Kidney tubule cell (primary cell): ENCODE measurements at places on chromosomes 11 and 22.

GRCh38 chr22:48662476-48663135 lies 1165.1 kb downstream of the BRD1 start:
- no peak for DNase-seq

DNA sequence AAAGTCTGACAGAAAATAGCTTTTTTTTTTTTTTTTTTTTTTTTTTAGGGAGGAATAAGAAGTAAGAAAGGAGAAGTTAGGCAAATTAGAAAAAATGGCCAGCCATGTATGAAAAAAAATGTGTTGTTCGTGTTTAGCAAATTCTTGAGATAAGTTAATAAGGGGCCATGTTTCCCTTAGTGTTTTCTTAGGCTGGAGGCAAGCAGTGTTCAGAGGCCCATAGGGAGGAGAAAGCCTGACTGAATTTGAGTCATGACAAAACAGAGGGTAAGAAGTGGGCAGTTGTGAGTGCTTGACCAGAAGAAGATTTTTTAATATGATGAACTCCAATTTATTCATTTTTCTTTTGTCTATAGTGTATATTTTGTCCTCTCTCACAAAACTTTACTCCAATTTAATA lies 766.4 kb downstream of the FAM181B start:
- no peak for DNase-seq

- DNase-seq = no peak
These were observed 7.9 kb downstream of the C2CD3 start for GRCh38 chr11:74162681-74163467.

DNA sequence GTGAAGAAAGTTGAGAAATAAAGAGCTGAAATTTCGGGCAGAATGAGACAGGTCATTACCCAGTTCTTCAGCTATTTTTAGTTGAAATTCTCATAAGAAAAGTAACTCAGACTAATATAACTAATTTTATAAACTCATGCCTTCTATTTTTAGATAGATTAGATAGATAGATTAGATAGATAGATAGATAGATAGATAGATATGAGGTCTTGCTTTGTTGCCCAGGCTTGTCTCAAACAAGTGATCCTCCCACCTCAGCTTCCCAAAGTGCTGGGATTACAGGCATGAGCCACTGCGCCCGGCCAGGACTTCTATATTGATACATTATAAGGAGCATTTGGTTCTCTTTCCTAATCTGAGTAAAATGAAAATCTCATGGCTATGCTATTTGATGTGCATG lies 26.9 kb upstream of the OR8G1 start:
- no peak for DNase-seq

- DNase-seq = no peak
These were observed 84.7 kb downstream of the DGCR2 start for GRCh38 chr22:19037282-19038163.

GRCh38 chr11:1139441-1140083 lies 18.2 kb upstream of the MUC5AC start:
- DNase-seq = no peak

- DNase-seq = no peak
These were observed 27.2 kb upstream of the A4GALT start for GRCh38 chr22:42747701-42748513.

DNA sequence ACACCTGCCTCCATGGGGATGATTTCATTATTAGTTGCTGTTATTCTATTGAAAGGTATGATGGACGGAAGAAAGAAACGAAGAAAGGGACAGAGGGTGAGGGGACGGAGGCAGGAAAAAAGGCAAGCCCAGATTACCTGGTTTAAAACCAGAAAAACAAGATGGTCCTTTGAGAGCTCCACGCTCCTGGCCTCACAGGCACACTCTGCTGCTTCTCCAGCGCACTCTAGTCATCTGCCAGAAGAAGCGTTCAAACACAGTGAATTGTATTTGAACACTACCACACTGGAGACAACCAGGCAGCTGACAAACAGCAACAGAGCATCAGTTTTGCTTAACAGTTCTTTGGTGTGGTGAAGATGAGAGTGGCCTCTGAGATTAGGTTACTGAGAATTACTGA lies 216.9 kb downstream of the CADM1 start:
- no peak for DNase-seq

DNA sequence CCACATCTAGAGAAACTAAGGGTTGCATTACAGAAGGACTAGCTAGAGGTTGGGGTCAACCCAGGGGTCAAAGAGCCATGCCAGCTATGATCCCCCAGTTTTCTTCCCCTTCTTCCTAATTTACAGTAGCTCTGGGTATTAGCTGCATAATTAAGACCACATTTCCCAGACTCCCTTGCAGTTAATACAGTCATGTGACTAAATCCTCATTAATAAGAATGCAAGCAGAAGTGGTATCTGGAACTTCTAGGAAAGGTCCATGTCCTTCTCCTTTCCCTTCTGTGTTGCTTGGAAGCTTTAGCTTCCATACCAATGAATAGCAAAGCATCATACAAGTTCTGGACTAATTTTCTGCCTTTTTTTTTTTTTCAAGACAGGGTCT lies 19.1 kb upstream of the LMO2 start:
- no peak for DNase-seq

GRCh38 chr22:23035557-23036277 lies 34.6 kb upstream of the GNAZ start:
- DNase-seq = no peak

DNA sequence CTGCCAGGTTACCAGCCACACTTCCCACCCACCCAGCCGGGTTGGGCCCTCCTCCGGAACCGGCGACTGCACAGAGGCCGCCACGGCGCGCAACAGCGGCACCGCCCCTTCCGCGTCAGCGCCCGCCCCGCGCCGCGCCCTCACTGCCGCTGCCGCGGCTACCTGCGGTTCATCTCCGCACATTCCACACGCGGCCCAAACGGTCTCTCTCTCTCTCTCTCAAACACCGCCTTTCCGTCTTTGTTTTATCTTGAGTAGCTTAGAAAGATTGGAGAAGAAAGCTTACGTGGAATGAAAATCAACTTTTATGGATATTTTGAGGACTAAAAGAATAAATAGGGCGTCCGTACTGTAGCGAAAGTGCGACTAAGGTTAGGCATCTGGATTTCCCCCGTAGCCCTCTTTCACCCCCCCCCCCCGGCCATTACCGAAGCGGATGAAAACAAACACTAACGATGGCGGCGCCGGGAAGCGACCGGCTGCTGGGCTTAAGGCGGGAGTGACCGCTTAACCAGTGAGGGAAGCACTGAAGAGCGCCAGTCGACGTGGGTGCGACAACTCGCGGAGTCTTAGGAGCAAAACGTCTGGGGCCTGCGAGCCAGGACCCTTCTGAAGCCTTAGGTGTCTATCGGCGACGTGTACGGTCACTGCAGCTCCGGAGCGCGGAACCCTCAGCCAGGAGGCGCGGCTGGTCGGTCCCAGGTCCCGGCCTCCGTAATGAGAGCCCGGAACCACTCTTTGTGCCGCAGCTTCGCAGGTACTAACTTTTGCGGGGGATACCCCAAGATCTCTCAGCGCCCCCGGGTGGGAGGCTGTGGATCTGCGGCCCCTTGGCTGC lies at the start of the genes ATG13 and HARBI1:
ATG13 (plus strand) TSS at position 420 of the 838 bp plus-strand sequence. CDS start 26,739 bp downstream, outside the sequence.
HARBI1 (minus strand) TSS at position 94 of the 838 bp plus-strand sequence. CDS start 990 bp downstream, outside the sequence.
- DNase-seq = peak; percentile 93

GRCh38 chr11:102459393-102459792 lies 6.8 kb upstream of the TMEM123 start:
- no peak for DNase-seq

GRCh38 chr11:97888641-97889040 lies 1132.1 kb upstream of the CNTN5 start:
- no peak for DNase-seq

DNA sequence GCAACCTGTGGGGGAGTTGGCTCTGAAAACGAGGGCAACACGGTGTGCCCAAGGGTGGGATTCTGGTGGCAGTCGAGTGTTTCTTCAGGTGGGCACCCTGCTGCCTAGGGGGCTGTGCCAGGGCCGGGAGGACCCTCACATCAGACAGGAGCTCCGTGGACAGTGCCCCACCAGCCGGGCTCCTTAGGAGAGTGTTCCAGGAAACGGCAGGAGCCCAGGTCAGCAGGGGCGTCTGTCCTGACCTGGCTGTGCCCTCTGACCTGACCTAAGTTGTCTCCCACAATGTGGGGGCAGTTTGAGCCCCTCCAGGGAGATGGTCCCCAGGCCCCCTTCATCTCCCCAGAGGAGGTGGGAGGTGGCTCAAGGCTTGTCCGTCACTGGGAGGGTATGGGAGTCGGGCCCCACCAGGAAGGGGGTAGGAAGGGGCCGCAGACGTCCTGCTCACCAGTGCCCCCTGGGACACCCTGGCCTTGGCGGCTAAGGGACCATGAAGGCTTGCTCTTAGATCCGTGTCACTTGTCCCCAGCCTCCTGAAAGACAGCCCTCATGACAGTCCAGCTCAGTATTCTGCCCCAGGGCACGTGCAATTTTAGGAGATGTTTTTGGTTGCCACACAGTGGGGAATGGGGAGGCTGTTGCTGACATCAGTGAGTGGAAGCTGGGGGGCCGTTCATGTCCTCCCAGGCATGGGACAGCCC lies 32.2 kb upstream of the GAL start:
- DNase-seq = no peak

DNA sequence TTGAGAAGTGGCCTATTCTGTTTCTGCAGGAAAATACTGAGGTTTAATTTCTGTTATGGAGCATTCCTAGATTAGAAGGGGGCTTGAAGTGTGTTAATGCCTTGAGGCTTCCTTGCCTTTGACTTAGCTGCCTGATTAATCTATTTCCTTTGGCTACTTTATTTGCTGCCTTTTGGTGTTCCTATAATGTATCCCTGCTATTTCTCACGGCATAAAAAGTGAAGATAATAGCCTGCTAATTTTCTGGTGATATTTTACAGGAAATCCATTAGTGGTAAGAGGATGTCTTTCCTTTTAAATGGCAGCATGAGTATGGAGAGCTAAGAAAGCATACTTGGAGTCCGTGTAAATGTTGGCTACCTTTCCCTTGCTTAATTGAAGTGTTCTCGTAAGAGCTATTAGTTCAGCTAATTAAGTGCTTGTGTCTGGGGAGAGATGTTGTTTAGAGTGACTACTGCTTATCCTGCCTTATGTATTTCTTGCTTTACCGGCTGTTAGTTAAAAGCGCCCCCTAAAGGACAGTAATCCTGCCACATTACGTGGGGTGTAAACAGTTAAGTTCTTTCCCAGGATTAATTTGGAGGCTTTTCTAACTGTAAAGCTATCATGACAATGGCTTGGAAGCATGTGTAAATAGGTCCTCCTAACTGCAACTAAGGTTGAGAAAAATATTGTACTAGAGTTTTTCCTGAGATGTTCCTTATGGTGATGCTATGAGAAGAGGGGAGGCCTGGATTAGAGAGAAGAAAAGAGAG lies 45.6 kb downstream of the ZNF280B start:
- DNase-seq = no peak

DNA sequence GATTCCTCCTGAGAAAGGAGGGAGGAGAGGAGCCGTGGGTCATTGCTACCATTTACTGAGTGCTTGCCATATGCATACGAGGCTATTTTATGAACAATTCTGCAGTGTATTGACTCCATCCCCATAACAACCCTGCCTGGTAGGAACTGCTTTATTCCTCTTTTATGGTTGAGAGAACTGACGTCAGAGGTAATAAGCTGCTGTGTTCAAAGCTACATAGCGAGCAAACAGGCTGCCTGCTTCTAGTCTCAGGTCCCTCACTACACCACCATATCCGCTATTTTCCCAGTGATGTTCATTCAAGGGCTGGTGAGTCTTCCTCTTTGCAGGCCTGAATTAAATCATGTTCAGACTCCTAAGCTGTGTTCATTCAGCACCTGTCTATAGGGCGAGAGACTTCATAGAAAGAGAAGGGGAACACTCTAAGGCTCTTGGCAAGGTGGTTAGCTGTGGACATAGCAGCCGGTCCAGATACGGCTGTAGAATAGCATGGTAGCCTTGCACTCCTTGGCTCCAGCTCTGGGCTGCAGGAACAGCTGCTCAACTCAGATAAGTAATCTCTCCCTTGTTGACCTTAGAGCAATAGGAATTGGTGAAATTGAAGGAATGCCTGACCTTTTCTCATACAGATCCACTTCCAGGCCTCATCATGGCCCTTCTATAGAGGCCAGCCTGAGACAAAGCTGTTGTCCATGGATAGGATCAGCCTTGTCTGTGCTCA lies 82.6 kb downstream of the MICAL2 start:
- DNase-seq = no peak

GRCh38 chr22:38727530-38728451 lies 22.0 kb downstream of the GTPBP1 start:
- DNase-seq = no peak

DNA sequence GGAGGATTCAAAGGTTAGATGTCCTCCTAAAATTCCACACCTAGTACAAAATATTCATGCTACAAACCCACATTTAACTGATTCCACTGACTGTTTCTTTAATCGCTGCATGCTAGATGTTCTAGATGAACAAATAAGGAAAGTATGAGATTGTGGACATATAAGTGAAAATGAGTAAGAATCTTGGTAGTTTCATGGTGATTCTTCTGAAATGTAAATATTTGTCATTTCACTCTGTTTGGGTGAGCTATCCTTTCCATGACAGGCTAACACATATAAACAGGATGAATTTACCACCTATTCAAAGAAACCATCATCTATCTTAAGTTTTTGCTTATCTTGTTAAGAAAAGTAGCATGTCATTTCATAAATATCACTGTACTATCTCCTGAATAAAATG lies 14.8 kb downstream of the OR5B3 start:
- peak; percentile 1 for DNase-seq

DNA sequence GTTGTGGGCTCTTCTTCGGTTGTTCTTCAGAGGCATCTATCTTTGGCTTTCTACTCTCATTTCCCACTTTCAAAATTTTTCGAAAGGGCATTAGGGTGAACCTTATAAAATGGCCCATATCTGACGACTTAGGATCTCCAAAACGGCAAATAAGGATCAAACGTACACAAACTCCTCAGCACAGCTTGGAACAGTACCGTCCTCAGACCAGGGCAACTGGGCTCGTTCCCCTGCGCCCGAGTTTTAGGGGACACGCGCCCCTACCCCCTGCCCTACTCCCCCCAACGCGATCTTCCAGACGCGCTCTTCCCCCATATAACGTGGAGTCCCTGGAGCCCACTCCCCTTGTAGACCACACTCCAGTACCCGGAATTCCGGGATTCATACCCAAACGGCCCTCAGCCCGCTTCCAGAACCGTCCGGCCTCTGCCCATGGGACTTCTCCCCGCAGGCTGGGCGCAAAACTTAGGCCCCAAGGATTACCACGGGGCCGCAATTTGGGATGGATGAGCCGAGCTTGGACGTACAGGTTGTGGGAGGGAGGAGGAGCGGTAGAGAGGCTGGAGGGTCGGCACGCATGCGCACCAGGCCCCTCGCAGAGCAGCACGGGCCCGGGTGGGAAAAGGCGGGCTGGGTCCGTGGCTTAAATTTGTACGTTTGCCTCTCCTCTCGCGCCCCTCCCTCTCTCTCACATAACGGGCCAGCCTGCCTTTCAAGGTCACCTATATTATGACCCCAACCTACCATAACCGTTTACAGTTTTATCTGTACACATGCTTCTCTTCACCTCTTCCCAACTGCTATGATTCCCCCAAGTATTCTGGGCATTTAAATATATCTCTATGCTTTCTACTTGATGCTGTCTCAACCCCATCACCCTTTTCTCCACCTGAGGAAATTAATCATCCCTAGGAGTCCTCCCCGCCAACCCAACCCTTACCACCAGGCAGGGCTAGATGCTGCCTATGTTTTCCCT lies 3.4 kb downstream of the CCDC89 start:
- peak; percentile 63 for DNase-seq

DNA sequence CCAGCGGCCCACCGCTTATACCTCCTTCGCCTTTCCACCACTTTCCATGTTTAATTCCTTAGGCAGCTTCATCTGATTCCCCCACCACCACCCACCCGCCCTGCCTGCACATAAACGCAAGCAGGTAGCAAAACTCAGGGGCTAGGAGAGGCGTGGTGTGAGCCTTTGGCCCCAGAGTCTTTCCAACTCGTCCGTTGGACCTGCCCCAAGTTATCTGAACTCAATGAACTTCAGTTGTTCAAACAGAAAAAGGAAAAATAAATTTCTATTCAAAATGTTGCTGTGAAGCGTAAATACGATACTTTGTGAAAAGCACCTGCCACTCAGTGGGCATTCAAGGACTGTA lies 814 bp upstream of the CDON start:
- DNase-seq = no peak
